ENCODE measurements at places on chromosomes 5 and 9. TPM values are rescaled to one million over a fixed set of nuclear protein-coding genes. Genes with fewer than 3 reads are reported as not detected.

DNA sequence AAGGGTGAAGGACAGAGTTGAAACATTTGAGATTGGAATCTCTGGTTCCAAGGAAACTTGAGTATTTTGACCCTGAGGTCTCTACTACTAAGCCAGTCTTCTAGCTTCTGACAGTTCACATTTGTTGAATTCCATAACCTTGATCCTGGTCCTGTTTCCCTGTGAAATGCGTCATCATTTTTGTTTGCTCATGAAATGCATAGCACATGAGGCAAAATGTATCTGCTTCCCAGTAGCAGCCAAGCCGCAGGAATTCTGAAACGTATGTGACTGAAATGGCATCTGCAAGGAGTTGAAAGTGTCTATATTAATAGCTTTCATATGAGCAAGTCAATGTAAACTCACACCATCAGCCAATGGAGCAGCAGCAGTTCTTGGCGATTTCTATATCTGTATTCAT, 307.9 kb downstream of the CSNK1G3 start:
- DNase-seq = no peak
- H3K4me3 ChIP-seq = no peak overlapping the region
- no peaks in the 10 kb centered on the region for H3K27me3 ChIP-seq
- peaks cover 5% of the 10 kb centered on the region for H3K36me3 ChIP-seq
- peak overlapping the region; percentile 83 for H3K27ac ChIP-seq
- H3K4me1 ChIP-seq = peaks cover 20% of the 10 kb centered on the region

GRCh38 chr5:35785601-35786085, 71.0 kb upstream of the IL7R start:
- no peak overlapping the region for H3K4me3 ChIP-seq
- no peak overlapping the region for H3K27ac ChIP-seq
- no peaks in the 10 kb centered on the region for H3K27me3 ChIP-seq
- H3K4me1 ChIP-seq = peaks cover 19% of the 10 kb centered on the region
- DNase-seq = no peak
- no peaks in the 10 kb centered on the region for H3K36me3 ChIP-seq

GRCh38 chr5:42715785-42716184, 40.8 kb upstream of the CCDC152 start:
- H3K27me3 ChIP-seq = no peaks in the 10 kb centered on the region
- no peak overlapping the region for H3K4me3 ChIP-seq
- DNase-seq = no peak
- H3K27ac ChIP-seq = no peak overlapping the region
- H3K4me1 ChIP-seq = no peaks in the 10 kb centered on the region

DNA sequence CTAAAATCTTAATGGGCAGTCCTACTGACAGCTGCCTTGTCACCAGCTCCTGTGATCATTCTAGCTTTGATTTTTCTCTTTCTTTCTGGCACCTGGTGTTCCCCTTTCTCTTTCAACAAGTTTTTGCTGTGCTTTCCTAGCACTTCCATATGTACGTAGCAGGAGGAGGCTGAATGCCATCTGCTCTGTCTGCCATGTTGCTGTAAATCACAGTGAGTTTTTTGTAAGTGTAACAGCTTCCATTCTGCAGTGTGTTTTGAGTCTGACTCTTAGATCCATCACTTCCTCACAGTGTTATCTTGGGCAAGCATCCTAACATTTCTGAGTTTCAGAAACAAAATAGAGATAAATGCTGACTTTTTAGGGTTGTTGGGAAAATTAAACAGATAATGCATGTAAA, 247.9 kb downstream of the DOCK8 start:
- no peak overlapping the region for H3K4me3 ChIP-seq
- H3K4me1 ChIP-seq = peaks cover 3% of the 10 kb centered on the region
- no peaks in the 10 kb centered on the region for H3K27me3 ChIP-seq

The GRIN1 gene
- total RNA-seq = 0.14 TPM

The RFESD gene
- 3.4 TPM for total RNA-seq

The CCDC127 gene
- total RNA-seq = 11.9 TPM

The RLN1 gene
- total RNA-seq = 0.84 TPM
